Esophagus squamous epithelium (tissue), 5 donors: ENCODE measurements at places on chromosomes 13 and 19. TPM values are rescaled to one million over a fixed set of nuclear protein-coding genes. Genes with fewer than 3 reads are reported as not detected.

SLC44A2 gene
- total RNA-seq = 59.7 TPM

RFC3 gene
- 11.3 TPM for total RNA-seq

FCER2 gene
- total RNA-seq = not detected

TMEM59L gene
- 2.7 TPM for total RNA-seq

LENG8 gene
- 95.2 TPM for total RNA-seq

C19orf73 gene
- total RNA-seq = 2.1 TPM

SLC10A2 gene
- not detected for total RNA-seq

KXD1 gene
- 94.5 TPM for total RNA-seq

C19orf33 gene
- 843 TPM for total RNA-seq

BRME1 gene
- 4.0 TPM for total RNA-seq

BCAM gene
- total RNA-seq = 7.2 TPM

PAF1 gene
- 53.6 TPM for total RNA-seq

NXNL1 gene
- total RNA-seq = not detected

NUFIP1 gene
- 3.1 TPM for total RNA-seq

LRRC4B gene
- total RNA-seq = 0.62 TPM

BEST2 gene
- not detected for total RNA-seq

ELL gene
- total RNA-seq = 7.5 TPM

CAMSAP3 gene
- total RNA-seq = 18.3 TPM

GPR183 gene
- 9.5 TPM for total RNA-seq

ZSCAN5C gene
- not detected for total RNA-seq

CEACAM3 gene
- 0.66 TPM for total RNA-seq

TEAD2 gene
- total RNA-seq = 10.5 TPM

MYO16 gene
- 2.1 TPM for total RNA-seq
